ENCODE measurements at places on chromosomes 1 and 21.

DNA sequence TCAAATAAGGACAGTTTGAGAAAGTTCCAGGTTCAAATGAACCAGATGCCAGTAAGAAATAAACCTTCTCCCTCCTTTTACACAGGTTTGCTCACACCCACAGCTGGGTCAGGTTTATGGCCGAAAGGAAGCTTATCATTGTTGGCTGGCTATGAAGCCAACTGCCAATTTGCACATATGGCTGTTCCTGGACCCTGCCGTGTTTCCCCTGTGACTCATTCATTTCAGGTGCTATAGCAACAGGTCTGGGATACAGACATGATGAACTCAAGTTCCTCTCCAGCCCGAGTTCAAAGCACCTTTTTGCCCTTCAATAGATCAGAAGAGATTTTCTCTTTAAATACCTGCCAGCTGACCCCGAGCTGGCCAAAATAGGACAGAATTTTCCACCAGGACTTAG, 134.4 kb upstream of the SMYD2 start:
- no peak for DNase-seq

DNA sequence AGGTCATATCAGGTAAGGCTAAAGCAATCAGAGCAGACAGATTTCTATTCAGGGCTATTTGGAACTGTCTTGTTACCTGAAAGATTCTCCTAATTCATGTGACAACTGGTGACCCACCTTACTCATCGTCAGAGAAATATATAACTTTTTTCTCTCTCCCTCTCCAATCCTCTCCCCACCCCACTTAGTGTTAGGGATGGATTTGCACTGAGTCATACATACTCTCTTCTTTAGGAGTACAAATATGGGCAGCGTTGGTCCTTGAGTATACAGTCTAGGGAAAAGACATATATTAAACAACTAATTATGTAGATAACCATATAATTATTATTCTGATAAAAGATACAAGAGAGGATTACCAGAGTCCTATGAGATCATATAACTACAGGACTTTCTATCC, 246.3 kb downstream of the HHIPL2 start:
- DNase-seq, result no peak

GRCh38 chr1:24385160-24385940, 28.2 kb downstream of the STPG1 start:
- DNase-seq, result no peak

- DNase-seq, result no peak
Measured at GRCh38 chr21:28336314-28336713, 656.4 kb downstream of the LTN1 start.

DNA sequence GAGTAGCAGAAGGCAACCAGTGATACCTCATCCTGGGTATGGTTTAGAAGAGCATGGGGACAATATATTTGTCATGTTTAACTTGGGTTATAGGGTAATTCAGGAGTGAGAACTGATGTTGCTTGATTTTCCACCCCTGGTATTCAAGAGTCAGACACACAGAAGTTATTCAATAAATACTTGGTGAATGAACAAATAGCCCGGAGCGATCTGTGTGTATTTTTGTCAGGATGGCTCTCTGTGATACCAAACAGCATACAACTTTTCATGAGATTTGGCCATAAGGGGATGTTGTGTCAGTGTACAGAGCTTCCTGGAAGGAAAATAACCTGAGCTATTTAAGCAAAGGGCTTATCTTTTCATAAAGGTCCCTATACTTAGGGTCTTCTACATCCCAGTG, 270.2 kb upstream of the C1orf87 start:
- no peak for DNase-seq

All from activated gamma-delta T cell treated with Interleukin-2 at 50 U/mL for 16 hours (primary cell).